ENCODE measurements at places on chromosomes 6 and 20.

DNA sequence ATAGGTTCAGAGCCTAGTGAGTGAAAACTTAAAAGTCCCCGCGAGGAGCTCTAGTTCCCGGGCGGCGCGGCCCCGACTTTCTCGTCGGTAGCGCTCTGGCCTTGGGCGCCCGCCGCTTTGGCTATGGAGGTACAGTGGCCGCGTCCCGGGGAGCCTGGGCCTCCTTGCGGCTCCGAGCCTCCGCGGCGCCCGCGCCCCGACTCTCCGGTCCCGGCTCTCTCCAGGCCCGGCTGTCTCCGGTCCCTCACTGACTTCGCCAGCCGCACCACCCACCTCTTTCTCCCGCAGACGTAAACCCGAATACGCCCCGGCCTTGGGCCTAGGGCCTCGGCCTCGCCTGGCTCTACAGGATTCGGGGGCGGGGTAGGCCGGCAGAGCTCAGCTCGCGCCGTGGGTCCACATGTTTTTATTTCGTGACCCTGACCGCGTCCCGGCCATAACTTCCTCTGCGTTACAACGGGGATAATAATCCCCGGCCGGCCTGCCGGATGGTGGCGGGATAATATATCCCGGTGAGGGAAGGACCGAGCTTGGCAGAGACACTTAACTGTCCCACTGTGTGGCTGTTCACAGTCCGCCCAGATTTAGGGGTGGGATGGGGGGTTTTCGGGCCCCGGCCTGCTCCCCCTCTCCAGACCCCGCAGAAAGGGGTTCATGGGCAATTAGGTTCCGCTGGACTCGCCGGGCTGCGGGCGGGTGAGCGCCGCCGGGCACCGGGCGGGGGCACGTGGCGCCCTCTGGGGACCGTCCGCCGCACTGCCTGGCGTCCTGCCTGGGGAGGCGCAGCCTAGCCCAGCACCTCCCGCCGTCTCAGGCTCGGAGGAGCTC lies 10.0 kb upstream of the TBX18 start:
- peak; percentile 86 for DNase-seq

- peak; percentile 66 for DNase-seq
Measured at GRCh38 chr6:106014955-106015354, 71.2 kb upstream of the PRDM1 start.

DNA sequence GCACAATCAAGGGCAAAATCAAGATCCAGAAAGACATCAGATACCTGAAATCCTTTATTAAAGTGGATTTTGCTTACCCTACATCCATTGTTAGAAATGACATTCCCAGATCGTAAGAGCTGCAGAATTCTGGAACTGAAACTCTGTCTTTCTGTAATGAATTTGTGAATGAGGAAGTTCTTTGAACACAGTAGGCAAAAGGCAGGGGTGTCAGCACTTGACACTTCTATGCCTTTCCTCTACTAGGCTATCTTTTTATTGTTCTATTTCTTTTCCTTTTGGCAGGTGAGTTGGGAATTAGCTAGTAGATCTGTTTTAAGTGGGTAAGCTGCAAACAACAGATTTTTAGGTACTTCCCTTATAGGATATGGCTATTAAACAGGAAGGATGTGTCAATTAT lies 126.3 kb downstream of the CARMIL1 start:
- no peak for DNase-seq

- no peak for DNase-seq
Measured at GRCh38 chr6:1105833-1106400, 206.0 kb upstream of the FOXQ1 start.

GRCh38 chr6:29733057-29733456 lies 9.8 kb downstream of the HLA-F start:
- DNase-seq, result no peak

DNA sequence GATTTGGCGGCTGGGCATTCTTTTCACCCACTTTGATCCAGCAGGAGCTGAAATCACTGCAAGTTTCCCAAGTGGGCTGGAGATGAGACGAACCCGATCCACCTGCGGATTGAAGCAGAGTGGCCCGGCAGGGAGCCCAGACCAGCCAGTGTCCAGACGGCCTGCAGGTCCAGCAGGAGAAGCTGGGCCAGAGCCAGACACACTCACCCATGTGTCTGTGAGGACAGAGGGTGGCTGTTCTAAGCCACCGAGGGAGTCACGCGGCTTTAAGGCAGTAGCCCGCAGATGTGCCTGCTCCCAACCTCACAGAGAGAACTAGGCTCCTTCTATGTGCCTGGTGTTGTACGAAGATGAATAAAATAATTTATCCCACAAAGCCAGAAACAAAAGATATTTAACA lies 200.7 kb downstream of the WDR27 start:
- DNase-seq, result no peak
